ENCODE measurements at places on chromosomes 5 and 9.

- DNase-seq = peak; percentile 97
Observed at GRCh38 chr9:126722252-126722921, 82.5 kb upstream of the ZBTB43 start.

- DNase-seq = no peak
Observed at GRCh38 chr5:172856336-172856735, 22.3 kb downstream of the ERGIC1 start.

DNA sequence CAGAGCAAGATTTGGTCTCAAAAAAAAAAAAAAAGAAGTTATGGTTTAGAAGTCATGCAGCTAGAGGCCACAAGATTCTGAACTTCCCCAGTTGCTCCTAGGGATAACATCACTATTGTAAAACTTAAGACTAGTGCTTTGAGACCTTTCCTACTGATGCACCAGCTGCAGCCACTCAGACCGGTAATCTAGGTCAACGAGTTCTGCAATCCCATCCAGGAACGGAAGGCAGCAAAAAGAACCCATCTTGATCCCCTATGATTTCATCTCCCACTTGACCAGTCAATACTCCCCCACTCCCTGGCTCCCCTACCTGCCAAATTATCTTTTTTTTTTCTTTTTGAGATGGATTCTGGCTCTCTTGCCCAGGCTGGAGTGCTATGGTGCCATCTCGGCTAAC, 46.9 kb upstream of the TTC39B start:
- DNase-seq = no peak

DNA sequence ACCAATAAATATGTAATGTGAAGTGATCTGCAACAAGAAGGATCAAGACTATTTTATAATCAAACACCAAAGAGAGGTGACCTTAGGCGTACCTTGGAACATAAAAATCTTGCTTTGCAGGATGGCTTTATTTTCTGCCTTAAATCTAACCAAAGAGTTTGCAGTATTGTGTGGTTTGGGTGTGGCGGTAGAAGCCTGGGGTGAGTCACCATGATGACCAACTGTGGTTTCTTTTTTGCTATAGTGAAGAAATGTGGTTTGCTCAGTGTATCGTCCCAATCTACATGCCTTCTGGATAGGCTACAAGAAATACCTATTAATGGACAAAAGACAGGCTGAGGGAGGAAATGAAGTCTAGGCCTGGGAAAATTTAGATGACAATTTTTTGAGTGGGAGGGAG, 5.1 kb upstream of the CAST start:
- no peak for DNase-seq

GRCh38 chr5:126182971-126183695, 240.1 kb upstream of the GRAMD2B start:
- DNase-seq = no peak

DNA sequence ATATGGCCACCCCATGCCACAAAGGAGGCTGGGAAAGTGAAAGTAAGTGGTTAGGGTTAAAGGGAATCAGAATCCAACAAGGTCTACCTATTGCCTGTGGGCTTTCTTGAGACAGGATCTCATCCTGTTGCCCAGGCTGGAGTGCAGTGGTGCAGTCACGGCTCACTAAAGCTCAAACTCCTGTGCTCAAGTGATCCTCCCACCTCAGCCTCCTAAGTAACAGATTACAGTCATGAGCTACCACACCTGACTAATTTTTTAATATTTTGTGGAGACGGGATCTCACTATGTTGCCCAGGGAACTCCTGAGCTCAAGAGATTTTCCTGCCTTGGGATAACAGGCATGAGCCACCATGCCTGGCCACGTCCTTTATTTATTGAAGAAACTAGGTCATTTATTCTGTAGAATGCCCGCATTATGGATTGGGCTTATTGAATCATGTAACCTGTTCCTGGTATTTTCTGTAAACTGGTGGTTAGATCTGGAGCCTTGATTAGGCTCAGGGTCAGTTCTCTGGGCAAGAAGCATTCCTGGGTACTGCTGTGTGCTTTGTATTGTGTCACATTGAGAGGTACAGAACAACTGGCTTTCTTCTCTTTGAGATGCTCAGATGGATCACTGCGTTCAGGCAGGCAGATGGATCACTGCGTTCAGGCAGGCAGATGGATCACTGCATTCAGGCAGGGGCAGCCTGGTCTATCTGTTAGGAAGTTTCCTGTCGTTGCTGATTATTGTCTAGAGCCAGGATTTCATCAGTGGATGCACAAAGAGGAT, 41.6 kb downstream of the ERGIC1 start:
- DNase-seq = peak; percentile 63

DNA sequence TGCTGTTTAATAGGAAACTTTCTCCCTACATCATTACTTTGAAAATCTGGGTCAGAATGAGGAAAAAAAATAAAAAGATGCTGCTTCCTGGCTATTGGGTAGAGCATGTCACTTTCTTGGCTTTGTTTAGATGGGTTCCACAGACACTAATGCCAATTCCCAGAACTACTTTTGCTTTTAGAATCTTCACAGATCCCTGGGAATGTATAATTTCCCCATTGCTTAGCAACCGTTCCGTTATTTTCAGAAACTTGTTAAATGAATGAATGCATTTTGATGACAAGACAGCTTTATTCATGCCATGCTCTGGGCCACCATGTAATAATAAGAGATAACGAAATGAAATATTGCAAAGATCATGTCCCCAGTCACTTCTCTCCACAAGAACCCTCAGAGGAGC, 126.5 kb upstream of the TRPC7 start:
- no peak for DNase-seq

DNA sequence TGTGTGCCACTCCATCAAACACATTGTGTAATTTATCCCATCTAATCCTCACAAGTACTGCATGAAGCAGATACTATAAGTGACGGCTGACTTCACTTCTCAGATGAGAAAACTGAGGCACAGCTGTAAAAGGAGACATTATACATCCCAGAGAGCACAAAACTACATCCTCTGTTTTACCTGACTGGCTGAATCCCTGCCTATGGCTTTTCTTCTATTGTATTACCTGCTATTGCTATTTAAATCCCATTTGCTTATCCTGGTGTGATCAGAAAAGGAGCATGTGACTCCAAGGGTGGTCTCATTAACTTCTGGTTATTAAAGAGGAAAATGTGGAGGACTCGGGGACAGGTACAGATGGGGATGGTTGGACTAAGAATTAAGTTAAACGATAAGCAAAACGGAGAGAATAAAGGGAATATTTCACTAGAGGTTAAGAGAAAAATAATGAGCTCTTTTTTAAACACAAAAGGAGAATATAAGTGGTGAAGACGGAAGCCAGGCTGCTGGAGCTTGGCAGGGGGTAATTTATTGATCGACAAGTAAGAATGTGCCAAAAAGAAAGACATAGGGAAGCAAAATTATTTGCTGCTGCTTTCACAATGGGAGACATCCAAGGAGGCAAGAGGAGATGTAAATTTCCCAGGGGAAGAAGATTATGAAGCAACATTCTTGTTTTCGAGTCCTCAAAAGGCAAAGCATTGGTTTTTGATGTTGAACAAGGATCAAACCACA, 155.7 kb upstream of the GPR151 start:
- DNase-seq = no peak

Measured in WERI-Rb-1 (cell line).